Cardiac fibroblast (primary cell): ENCODE measurements at places on chromosomes 12 and 14.

- peak; percentile 62 for DNase-seq
Measured at GRCh38 chr14:50447461-50447860, 50.8 kb upstream of the CDKL1 start.

- DNase-seq, result no peak
Measured at GRCh38 chr12:131613678-131614077, 97.2 kb upstream of the SFSWAP start.

GRCh38 chr12:93056971-93057535 is 128.0 kb upstream of the EEA1 start:
- no peak for DNase-seq

DNA sequence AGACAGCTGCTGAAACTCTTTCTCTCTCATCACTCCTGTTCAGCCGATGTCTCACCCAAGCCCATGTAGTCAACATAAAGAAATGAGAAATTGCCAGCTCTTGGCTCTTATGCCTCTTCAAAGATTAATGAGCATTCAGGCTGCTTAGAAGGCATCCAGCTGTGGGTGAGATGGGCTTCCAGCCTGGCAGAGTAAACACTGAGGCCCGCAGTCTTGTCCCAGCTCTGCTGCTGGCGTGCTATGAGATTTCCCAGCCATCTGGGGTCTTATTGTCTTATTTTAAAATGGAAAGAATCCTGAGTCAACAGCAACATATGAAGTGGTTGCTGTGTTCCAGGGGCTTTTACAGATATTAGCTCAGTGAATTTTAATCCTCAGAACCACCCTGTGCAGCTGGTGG is 12.6 kb downstream of the RXYLT1 start:
- DNase-seq, result no peak

DNA sequence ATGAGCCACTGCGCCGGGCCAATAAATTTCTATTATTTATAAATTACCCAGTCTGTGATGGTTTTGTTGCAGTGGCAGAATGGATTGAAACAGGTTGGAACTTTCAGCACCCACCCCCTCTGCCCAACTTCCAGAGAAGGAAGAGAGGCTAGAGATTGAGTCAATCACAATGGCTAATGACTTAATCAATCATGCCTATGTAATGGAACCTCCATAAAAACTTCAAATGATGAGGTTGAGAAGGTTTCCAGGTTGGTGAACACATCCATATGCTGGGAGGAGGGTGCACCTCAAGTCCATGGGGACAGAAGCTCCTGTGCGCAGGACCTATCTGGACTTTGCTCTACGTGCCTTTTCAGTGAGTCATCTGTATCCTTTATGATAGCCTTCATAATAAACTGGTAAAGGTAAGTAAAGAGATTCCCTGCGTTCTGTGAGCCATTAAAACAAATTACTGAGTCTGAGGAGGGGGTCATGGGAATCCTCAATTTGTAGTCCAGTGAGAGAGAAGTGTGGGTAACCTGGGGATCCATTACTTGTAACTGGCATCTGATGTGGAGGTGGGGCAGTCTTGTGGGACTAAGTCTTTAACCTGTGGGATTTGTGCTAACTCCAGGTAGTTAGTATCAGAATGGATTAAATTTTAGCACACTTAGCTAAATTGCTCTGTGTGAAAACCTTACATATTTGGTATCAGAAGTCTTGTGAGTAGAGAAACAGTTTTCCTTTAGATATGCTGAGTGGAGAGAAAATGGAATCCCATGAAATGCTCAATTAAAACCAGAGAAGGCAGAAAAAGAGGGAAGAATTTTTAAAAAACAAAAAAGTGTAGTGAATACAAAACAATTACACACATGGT is 11.7 kb upstream of the NGDN start:
- no peak for DNase-seq

DNA sequence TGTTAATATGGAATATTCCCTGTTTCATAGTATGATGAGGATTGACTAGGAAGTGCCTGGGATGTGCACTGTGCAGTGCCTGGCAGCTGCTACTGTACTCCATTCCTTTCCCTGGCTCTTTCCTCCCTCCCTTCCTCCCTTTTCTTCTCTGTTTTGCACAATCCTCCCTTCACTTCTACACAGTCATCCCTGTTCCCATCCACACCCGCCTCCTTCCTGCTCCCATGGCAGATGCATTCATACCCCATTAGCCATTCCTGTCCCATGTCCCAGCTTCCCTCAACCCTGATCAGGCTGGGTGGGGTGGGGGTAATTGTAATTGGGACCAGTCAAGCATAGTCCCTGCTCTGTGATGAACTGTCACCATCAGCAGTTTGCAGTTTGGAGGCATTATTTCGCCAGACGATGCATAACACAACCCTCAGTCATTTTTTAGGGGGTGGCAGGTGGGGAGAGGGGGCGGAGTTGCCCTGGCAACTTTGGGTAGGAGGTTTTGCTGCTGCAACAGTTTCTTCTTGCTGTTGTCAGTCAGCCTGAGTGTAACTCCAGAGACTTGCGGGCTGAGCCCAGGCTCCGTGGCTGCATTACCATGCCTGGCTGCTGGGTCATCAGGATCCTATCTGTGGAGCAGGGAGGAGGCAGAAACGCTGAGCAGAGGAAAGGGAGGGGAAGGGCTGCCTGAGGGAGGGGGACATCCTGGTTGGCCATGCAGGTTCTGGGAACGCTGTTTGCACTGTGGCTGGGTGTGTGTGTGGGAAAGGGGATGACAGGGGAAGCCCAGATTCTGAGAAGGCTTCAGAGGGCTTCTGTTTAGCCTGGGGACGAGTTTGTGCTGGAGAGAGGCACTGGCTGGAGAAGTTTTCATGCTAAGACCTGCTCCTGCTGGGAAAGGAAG is 4.1 kb upstream of the KRT84 start:
- peak; percentile 32 for DNase-seq

DNA sequence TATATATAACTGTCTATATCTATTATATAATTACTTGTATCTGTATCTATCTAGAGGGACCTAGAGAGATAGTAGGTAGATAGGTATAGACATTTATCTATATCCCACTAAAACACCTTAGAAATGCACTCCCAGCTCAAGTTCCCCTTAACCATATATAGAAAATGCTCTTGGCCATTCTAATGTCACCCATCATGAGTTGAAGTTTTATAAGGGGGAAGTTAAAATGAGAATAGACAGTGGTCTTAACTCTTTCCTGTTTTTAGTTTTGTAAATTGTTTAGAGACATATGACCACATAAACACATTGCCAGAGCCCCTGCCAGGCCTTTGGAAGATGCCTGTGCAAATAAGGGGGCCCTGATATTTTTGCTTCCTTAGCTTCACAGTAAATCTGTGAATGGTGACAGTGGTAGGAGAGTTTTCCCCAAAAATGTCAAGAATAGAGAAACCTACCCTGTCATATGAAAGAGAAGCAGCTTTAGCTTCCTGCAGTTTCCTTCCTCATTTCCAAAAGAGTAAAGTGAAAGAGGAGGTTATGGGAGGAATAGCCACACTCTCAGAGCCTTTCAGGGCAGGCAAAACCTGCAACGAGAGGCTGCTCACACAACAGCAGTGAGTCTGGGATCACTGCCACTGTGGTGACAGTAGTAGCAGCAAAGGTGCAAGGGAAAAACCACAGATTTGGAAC is 45.5 kb downstream of the MGST1 start:
- DNase-seq, result no peak
